ENCODE measurements at places on chromosomes 16 and 17. TPM values are rescaled to one million over a fixed set of nuclear protein-coding genes. Genes with fewer than 3 reads are reported as not detected.

GRCh38 chr17:48543107-48543853 is 1.6 kb downstream of the HOXB2 start:
- DNase-seq, result no peak

GRCh38 chr17:8935191-8935590 is 30.3 kb downstream of the PIK3R5 start:
- no peak for DNase-seq

- no peak for DNase-seq
Observed at GRCh38 chr17:55458978-55459377, 37.3 kb upstream of the MMD start.

DNA sequence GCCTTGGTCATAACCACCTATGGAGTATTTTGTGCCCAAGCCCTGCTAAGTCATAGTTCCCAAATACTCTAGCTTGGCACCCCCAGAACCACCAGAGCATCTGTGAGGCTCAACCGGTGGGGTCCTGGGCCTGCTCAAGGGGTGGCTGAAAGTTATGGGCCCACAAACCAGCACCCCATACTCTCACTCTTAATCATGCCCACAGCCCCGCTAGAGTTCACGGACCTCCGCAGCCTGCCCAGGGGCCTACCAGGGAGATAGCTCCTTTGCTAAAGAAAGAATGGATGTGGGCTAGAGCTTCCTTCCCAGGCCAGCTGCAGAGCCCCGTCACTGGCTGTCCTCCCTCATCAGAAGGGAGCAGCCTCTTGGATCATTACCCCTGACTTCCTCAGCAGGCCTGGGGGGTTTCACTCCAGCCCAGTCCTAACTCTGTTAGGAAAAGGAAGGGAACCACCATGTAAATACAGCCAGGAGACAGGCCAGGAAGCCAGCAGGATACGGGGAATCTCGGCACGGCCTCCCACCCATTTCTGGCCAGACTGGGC is 1.4 kb downstream of the GIT1 start:
- DNase-seq, result no peak

- DNase-seq, result no peak
Observed at GRCh38 chr17:49987681-49988441, 7.2 kb downstream of the DLX3 start.

DNA sequence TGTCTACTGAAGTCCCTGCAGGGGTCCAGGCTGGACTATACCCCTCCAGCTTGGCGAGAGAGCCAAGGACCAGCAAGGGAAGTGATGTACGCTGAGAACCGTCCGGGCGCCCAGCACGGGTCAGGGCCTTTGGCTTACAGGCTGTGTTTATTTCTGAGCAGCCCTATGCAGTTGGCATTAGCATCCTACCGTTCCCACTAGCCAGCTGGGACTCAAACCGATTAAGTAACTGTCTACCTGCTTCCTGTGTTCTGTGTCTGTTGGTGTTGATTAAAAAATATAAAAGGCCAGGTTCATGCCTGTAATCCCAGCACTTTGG is 73.8 kb downstream of the CMIP start:
- DNase-seq, result no peak

DNA sequence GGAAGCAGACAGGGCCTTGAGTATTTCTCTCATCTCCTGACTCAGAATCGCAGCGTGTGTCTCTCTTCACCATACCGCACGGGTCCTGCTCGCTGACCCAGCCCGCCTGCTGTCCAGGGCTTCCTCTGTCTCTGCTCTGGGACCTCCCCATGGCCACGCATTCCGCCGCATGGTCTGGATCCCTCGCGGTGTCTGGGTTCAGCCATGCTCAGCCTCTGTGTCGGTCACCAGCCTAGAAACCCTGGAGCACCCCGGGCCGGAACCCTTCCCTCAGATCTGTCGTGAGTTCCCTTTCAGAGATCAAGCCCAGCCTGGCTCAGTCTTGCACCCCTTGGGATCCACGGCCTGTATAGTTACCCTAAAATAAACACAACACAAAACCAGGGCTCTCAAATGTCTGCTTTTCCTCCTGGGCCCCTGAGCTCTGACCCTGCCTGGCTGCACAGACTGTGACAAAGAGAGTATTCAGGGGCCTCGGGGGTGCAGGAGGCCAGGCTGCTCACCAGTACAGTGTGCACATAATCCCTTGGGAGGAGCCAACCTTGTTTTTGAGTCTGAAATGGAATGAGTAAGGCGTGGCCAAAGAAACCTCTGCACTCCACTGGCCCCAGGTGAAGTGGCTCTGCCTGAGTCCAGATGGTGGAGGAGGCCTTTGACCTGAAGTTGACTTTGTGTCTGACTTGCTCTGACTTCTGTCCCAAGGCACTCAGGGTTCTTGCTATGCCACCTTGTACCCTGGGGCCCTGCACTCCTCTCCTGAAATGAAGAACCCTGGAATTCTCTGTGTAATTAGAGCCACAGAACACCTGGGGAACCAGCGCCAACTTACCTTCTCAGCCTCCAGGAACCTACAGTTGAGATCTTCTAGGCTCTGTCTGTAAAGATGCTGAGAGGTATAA is 5.8 kb upstream of the SPIRE2 start:
- no peak for DNase-seq

DNA sequence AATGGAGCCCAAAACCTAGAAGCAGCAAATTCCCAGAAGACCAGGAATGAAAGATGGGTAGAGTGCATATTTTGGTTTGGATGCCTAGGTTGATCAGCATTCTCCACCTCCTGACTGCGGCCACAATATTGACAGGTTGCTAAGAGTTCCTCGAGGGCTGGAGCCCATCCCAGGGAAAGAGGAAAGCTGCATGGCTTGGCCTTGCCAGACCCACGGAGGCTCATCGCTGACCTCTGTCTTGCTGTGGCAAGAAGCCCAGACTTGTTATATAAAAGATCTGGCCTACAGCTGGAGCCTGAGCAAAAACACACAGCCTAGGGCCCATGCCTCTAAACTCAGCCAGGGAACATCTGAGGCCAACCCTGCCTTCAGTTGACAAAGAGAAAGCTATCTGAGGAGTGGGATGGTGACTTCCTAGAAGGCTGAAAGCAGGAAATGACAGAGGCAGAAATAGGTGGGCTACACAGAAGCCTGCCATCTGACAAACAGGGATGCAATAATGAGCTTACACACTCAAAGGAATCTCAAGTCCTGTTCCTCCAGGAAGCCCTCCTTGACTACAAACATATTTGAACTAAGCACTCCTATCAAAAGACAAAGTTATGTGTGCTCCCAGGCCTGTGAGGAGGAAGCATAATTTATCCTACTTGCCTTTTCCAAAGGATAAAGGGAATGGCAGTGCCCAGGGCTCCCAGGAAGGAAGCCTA is 22.5 kb upstream of the SLC35B1 start:
- DNase-seq, result peak; percentile 88

GRCh38 chr16:60206516-60206915 is 1472.4 kb upstream of the GOT2 start:
- no peak for DNase-seq

GRCh38 chr17:49580981-49581647 is 5.4 kb downstream of the NXPH3 start:
- DNase-seq, result no peak

- DNase-seq, result no peak
Observed at GRCh38 chr16:23301251-23302044, 654 bp upstream of the SCNN1B start.

GRCh38 chr17:17035490-17035889 is 6.8 kb upstream of the MPRIP start:
- no peak for DNase-seq

DNA sequence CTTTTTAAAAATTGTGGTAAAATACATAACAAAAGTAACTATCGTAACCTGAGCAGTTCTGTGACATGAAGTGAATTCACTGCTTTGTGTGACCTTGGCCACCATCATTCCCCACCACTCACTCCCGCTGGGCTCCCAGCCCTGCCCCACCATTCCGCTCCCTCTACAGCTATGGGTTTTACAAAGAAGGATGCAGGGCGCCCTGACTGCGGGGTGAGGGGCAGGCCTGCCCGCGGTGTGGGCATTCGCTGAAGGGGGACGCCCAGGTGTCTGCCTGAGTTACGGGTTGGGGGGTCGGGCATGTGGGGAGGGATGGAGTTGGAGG is at the start of gene CEMP1:
Gene CEMP1 (minus strand): TSS at position 38 of the 325 bp plus-strand sequence. CDS start 335 bp downstream, outside the sequence.
- DNase-seq, result no peak

DNA sequence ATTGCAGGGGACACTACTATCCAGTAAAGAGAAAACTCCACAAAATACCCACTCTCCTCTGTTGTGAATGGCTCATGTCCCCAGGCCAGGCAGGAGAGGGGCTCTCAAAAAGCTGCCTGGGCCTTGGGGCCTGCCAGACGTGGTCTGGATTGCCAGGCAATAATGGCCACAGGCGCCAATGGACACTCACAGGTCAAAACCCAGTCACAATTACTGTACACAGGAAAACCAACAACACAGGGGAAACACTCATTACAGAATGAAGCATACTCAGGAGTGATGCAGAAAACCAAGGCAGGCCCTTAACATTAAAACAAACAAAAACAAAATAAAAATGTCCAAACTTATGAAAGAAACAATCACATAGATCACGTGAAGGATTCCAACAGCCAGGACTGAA is 35.1 kb upstream of the SREBF1 start:
- no peak for DNase-seq

- DNase-seq, result no peak
Observed at GRCh38 chr16:23279721-23280153, 22.4 kb upstream of the SCNN1B start.

DNA sequence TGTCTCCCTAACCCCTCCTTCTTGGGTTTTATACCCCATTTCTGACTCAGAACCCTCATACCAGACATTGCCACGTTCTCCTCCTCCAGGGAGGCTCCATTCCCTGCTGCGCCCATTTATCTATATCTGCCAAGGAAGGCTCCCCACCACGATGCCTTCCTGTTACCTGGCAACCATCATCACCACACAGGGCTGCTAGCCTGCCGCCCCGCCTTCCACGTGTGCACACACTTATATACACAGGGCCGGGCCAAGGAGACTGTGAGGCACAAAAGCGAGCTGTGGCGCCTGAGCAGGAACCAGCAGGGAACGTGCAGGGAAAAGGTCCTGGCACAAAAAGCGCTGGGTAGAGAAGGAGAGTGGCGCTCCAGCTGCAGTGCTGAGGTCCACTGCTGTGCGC is 261.8 kb downstream of the CBLN1 start:
- DNase-seq, result no peak

DNA sequence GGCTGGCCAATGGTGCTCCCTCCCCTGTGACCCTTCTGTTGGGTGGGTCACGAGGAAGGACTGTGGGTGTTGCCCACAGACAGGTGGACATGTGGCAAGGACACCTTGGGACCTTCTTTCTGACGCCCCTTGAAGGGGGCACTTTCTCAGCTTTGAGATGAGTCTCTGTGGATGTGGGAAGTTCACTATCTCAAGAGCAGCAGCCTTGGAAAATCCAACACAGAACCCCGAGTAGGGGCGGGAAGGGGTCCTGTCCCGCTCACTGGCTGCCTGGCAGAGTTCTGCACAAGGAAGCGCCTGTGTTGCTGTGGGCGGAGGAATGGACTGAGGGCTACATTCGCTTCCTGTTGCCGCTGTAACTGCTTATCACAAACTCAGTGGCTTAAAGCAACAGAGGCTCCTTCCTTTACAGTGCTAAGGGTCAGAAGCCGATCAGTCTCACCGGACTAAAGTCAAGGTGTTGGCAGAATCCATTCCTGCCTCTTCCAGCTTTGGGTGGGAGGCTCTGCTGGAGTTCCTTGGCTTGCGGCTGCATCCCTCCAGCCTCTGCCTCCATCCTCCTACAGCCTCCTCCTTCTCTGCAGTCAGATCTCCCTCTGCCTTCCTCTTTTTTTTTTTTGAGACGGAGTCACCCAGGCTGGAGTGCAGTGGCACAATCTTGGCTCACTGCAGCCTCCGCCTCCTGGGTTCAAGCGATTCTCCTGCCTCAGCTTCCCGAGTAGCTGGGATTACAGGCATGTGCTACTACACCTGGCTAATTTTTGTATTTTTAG is 305.2 kb downstream of the SEC14L1 start:
- DNase-seq, result peak; percentile 57

GRCh38 chr17:2179615-2180295 is 123.8 kb downstream of the SMG6 start:
- peak; percentile 89 for DNase-seq

- no peak for DNase-seq
Observed at GRCh38 chr16:11180489-11180888, 75.5 kb downstream of the SOCS1 start.

GRCh38 chr16:4679850-4680636 is 13.3 kb upstream of the NUDT16L1 start:
- peak; percentile 71 for DNase-seq

DNA sequence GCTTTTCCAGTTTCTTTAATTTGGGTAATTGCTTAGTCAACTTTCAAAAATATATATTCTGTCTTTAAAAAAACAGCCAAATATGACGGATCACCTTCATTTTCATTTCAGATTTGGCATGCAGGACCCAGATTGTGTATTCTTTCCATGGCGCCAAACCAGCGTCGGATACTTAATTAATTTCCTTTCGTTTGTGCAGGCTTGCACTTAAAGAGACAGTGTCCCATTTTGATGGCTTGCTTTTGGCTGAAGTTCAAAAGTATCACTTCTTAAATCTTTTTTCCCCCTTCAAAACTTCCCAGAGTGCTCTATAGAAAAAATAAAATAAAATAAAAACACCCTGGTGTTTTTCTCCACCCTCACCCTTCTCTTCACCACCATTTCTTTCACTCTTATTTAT is 394.5 kb upstream of the SOX9 start:
- DNase-seq, result no peak

GRCh38 chr17:17018612-17019429 is 23.4 kb upstream of the MPRIP start:
- no peak for DNase-seq

- DNase-seq, result no peak
Observed at GRCh38 chr17:60542071-60542470, 16.0 kb upstream of the APPBP2 start.

DNA sequence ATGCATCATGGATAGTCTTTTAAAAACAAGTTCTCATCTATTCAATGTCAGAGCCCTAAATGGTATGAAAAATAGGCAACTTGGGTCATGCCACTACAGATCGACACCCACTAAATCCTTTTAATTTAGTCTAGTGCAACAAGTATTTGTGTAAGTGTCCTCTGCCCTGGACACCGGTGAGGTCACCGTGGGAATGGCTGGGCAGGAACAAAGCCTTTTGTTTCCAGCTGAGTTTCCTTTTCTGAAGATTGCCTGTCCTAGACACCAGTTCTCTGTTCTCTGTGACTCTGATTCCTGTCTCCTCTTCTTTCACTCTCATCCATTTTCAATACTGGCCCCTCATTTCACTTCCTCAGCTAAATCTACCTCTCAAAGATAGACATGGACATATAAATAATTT is 446.5 kb downstream of the MAF start:
- DNase-seq, result no peak

- no peak for DNase-seq
Observed at GRCh38 chr16:73323880-73324279, 276.0 kb upstream of the ZFHX3 start.

GRCh38 chr16:68662035-68662434 is 16.9 kb downstream of the CDH3 start:
- no peak for DNase-seq

Gene CCDC182
- not detected for total RNA-seq

Gene CASKIN2
- 37.7 TPM for total RNA-seq

Gene TMEM114
- not detected for total RNA-seq

Gene NOMO2
- total RNA-seq, result 163 TPM

Gene ZNF385C
- 0.27 TPM for total RNA-seq

Gene C1QBP
- total RNA-seq, result 111 TPM

Gene ADAD2
- 0.59 TPM for total RNA-seq

Gene MARVELD3
- total RNA-seq, result not detected

Gene MCRIP1
- total RNA-seq, result 83.9 TPM

Gene PTGES3L
- 49.4 TPM for total RNA-seq

Gene VAT1L
- 7.7 TPM for total RNA-seq

Gene VTN
- total RNA-seq, result 14.3 TPM

Gene TMC5
- 0.41 TPM for total RNA-seq

Gene TLCD3B
- not detected for total RNA-seq

Gene ZFP3
- 12.5 TPM for total RNA-seq
